ENCODE measurements at places on chromosomes 16 and 17.

DNA sequence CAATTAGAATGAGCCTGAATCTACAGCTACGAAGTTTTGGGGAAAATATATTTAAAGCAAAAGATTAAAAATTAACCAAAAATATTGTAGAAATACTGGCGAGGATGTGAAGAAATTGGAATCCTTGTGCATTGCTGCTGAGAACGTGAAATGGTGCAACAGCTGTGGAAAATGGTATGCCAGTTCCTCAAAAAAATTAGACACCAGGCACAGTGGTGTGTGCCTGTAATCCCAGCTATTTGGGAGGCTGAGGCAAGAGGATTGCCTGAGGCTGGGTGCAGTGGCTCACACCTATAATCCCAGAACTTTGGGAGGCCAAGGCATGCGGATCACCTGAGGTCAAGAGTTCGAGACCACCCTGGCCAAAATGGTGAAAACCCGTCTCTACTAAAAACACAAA lies 119.9 kb upstream of the TMEM97 start:
- DNase-seq: no peak
- H3K4me1 ChIP-seq: no peaks in the 10 kb centered on the region
- H3K27me3 ChIP-seq: no peaks in the 10 kb centered on the region
- no peak overlapping the region for H3K4me3 ChIP-seq
- H3K36me3 ChIP-seq: peaks cover 3% of the 10 kb centered on the region

DNA sequence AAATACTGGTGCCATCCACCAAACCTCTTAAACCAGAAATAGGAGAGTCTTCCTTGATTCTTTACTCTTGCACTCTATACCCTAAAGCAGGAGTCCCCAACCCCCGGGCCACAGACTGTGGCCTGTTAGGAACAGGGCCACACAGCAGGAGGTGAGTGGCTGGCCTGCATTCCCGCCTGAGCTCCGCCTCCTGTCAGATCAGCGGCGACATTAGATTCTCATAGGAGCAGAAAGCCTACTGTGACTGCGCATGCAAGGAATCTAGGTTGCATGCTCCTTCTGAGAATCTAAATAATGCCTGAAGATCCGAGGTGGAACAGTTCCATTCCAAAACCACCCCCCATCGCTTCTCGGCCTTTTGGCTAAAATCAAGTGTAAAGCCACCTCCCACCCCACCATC lies 30.3 kb upstream of the SRCIN1 start:
- no peaks in the 10 kb centered on the region for H3K27me3 ChIP-seq
- H3K27ac ChIP-seq: no peak overlapping the region
- H3K4me1 ChIP-seq: no peaks in the 10 kb centered on the region
- H3K36me3 ChIP-seq: no peaks in the 10 kb centered on the region
- DNase-seq: no peak

DNA sequence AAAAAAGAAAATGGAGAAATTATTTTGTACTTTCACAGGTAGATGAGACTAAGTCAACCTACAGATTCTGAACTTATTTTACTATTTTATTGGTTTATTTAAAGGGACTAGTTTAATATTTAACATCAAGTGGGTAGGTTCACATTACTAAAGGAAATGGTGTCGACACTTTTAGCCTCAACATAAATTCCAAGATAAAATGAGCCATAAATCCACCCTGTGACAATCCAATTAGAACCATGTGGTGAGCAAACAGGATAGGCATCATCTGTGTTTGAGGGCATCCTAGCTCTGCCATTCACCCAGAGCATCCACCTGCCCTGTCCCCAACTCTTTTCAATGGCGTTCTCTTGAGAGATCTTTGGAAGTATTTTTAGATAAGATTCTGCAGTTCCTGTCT lies 92.8 kb upstream of the PMFBP1 start:
- H3K27ac ChIP-seq: no peak overlapping the region
- no peak for DNase-seq
- H3K4me1 ChIP-seq: no peaks in the 10 kb centered on the region
- H3K27me3 ChIP-seq: no peaks in the 10 kb centered on the region

DNA sequence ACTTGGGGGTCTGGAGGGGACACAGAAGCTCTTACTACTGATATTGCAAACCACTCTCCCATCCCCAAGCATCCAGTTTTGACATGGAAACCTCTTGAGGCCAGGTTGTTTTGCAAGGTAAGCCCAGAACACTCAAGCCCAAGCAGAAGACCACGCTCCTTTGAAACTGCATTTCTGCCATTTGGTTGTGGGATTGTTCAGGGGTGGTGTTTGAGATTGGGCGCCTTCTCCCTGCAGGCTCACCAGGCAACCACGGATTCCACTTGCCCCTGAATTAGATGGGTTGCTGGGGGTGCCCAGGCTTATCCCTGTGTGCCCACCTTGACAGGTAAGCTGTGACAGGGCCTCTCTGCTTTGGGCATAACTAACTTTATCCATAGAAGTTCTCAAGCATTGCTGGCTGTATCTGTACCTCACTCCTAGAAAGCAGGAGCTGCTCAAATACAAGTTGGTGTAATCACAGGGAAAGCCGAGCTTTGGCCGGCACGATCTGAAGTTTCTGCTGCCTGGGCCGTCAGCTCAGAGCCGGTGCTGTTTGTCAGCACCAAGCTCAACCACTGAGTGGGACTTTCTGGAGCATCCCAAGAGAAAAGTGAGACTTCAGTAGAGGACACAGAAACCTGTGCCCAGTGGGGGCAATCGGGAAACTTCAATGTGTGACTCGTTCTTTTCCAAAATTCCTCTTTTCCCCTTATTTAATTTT lies 93.6 kb downstream of the CYLD start:
- no peak overlapping the region for H3K27ac ChIP-seq
- H3K27me3 ChIP-seq: no peaks in the 10 kb centered on the region
- no peak for DNase-seq
- H3K4me3 ChIP-seq: no peak overlapping the region

- no peaks in the 10 kb centered on the region for H3K36me3 ChIP-seq
- H3K27me3 ChIP-seq: no peaks in the 10 kb centered on the region
- no peaks in the 10 kb centered on the region for H3K4me1 ChIP-seq
- H3K27ac ChIP-seq: no peak overlapping the region
Measured at GRCh38 chr16:29011112-29011511, 26.3 kb downstream of the LAT start.

DNA sequence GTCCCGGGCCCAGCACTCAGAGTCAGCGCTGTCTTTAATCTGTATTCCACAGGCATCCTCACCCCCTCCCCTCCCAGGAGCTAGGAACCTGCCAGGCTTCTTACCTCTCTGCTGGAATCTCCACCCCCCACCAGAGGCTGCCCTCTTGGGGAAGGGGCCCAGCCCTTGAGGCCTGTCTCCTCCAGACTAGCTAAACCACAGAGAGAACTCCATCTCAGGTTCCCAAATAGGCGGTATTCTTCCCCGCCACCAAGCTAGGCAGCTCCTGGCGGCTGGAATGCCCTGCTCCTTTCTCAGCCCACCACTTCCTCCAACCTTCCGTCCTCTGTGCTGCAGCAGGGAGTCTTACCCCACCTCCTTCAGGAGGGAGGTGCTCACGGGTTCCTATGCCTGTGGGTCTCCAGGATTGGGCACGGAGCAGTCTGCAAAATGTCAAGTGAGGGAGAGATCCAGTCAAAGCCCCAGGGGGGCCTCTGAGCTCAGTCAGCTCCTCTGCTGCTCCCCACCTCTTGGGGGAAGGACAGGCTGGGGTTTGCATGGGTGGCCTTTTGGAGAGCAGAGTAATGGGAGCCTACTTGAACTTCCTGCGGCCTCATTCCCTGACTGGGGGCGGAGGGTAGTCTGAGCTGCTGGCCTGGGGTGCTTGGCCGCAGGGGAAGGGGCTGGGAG lies 55.7 kb downstream of the SREBF1 start:
- H3K27ac ChIP-seq: no peak overlapping the region
- H3K27me3 ChIP-seq: no peaks in the 10 kb centered on the region
- DNase-seq: no peak
- no peaks in the 10 kb centered on the region for H3K4me1 ChIP-seq
- H3K4me3 ChIP-seq: no peak overlapping the region

DNA sequence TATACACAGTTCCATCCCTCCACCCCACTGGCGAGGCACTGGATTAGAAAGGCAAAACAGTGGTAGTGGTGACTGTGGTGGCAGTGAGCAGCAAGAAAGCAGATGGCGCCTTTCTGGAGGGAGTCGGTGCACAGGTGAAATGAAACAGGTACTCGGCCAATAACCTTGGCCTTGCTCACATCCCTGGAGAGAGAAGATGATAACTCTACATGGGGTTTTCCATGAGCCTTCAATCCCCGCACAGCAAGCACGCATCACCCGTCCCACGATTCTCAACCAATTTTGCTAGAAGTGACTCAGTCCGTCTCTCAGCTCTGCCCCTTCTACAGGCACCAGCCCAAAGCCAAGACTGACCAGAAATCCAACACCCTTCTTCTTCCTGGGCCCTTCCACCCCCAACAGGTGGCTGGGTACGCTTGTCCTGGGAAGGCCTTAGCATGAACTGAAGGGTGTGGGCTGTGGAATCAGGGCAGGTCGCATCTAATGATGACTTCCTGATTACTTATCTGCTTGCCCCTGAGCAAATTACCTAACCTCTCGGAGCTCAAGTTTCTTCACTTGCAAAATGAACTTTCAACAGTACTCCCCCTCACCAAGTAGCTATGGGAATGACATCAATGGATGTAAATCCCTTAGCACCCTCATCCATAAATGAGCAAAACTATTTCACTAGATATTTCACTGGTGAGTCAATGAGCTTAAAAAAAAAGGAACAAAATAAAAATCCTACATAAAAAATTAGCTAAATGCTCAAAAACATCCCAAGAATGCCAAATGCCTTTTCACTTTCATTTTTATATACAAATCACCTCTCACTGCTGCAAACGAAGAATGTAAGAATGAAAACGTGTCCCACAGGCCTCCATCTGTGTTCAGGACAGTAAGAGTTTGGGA lies 18.0 kb downstream of the XPO6 start:
- H3K27me3 ChIP-seq: no peaks in the 10 kb centered on the region
- no peak overlapping the region for H3K27ac ChIP-seq
- H3K4me3 ChIP-seq: no peak overlapping the region
- no peaks in the 10 kb centered on the region for H3K36me3 ChIP-seq
- H3K4me1 ChIP-seq: no peaks in the 10 kb centered on the region

GRCh38 chr17:34527908-34528470 lies 51.4 kb upstream of the TMEM132E start:
- no peak overlapping the region for H3K4me3 ChIP-seq
- no peaks in the 10 kb centered on the region for H3K36me3 ChIP-seq
- H3K27ac ChIP-seq: no peak overlapping the region
- H3K4me1 ChIP-seq: no peaks in the 10 kb centered on the region

- DNase-seq: no peak
- H3K27ac ChIP-seq: peak overlapping the region; percentile 6
- no peak overlapping the region for H3K4me3 ChIP-seq
- no peaks in the 10 kb centered on the region for H3K36me3 ChIP-seq
- no peaks in the 10 kb centered on the region for H3K27me3 ChIP-seq
Measured at GRCh38 chr17:62781356-62781755, 26.8 kb downstream of the MARCHF10 start.

Data from aorta (tissue), 5 donors.